ENCODE measurements at places on chromosomes 2 and 18.

- no peak for DNase-seq
These were observed 1919.1 kb upstream of the PIK3C3 start for GRCh38 chr18:40035966-40036365.

GRCh38 chr18:28081516-28081915 is 95.4 kb downstream of the CDH2 start:
- no peak for DNase-seq

- DNase-seq, result peak; percentile 77
These were observed 55.4 kb upstream of the GLI2 start for GRCh38 chr2:120680136-120680761.

DNA sequence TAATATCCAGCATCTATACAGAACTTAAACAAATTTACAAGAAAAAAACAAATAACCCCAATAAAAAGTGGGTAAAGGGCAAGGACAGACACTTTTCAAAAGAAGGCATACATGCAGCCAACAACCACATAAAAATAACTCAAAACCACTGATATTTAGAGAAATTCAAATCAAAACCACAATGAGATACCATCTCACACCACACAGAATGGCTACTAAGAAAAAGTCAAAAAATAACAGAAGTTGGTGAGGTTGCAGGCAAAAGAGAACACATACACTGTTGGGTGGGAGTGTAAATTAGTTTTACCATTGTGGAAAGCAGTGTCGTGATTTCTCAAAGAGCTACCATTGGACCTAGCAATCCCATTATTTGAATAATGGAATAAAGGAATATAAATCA is 1973.9 kb upstream of the LRRTM1 start:
- no peak for DNase-seq

GRCh38 chr2:7358865-7359447 is 441.7 kb downstream of the RNF144A start:
- DNase-seq, result no peak

GRCh38 chr2:11498543-11499034 is 32.6 kb upstream of the E2F6 start:
- peak; percentile 67 for DNase-seq

DNA sequence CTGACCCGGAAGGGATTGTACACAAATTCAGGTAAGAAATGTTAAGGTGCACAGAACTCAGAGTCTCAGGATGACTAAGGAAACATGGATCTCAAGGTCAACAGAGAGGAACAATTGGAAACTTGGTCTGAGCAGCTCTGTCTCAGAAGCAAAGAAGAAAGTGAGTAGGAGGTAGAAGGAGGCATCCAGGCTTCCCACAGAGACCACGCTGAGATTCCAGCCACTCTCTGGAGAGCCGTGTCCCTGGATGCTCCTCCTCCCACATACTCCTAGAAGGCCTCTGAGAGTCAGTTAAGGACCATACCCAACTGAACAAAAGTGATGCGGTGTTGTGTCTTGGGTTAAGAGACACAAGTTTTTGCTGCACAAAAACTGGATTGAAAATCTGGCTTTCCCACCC is 8.6 kb upstream of the PLB1 start:
- DNase-seq, result no peak

GRCh38 chr2:34423301-34423700 is 824.2 kb upstream of the FAM98A start:
- no peak for DNase-seq

DNA sequence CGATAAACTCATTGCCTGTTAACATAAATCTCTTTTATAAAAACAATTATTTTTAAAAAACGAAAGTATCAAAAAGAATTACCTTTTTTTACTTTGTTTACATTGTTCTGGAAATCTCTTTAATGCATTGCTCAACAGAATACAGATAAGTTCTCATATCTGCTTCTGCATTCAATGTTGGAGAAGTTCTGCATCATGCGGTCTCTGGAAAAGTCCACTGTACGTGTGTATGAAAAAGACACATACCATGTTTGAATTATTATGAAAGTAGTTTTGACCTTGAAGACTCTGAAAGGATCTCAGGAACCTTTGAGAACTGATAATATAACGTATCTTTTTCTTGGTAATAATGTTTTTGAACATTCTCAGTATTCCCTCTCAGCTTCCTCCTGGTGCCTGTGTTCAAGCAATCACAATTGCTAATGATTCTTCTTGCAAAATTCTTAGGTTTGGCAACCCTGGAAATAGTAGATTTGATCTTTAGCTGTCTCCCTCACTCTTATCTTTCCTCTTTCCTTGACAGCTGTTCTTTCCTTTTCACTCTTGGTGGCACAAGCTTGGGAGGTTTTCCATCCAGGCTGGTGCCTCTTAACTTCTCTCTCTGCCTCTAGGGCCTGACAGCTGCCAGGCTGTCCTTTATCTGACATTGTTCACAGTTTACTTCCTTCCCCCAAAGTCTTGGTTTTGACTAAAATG is 12.4 kb upstream of the IL1R1 start:
- DNase-seq, result no peak

- no peak for DNase-seq
These were observed 61.8 kb upstream of the CTDP1 start for GRCh38 chr18:79617511-79618500.

GRCh38 chr2:118913131-118913802 is 28.7 kb upstream of the MARCO start:
- DNase-seq, result peak; percentile 25

DNA sequence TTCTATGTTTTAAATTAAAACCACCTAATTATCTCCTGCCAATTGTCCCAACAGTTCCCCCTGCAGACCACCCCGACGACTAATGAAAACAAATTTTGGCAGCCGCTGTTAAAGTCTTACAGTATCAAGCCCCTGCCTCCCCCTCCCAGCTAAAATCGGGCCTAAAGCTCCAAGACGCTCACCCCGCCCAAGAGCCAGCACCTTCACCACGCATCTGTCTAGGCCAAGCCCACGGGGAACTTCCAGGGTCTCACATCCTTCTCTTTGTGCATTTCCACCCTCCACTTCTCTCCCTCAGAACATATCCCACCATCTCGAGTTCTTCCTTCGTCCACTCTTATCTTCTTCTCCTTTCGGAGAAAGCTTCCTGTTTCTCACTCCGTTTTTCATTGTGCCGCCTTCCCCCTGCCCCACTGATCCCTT is 445 bp downstream of the PRPF40A start:
- peak; percentile 32 for DNase-seq

- DNase-seq, result peak; percentile 18
These were observed 100.1 kb downstream of the MYOM1 start for GRCh38 chr18:3119401-3120341.

- no peak for DNase-seq
These were observed 692.4 kb downstream of the CPS1 start for GRCh38 chr2:211248841-211249240.

- DNase-seq, result no peak
These were observed 238.8 kb upstream of the TANK start for GRCh38 chr2:160921386-160921964.

DNA sequence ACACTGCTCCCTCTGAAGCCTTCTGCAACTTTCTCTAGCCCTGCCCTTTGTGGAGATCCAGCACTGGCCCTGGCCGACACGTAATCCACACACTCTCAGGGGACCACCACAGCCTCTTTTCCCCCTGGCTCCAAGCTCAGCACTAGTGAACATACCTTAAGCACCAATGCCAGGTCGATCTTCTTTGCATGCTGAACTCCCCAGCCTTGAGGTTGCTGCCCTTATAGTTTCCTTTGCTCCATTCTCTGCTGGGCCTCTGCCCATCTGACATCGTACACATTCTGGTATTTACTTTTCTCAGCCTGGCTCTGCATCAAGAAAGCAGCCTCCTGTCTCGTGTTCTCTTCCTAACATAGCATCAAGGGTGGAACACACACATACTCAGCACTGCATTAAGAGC is 361.5 kb downstream of the LPIN1 start:
- no peak for DNase-seq

DNA sequence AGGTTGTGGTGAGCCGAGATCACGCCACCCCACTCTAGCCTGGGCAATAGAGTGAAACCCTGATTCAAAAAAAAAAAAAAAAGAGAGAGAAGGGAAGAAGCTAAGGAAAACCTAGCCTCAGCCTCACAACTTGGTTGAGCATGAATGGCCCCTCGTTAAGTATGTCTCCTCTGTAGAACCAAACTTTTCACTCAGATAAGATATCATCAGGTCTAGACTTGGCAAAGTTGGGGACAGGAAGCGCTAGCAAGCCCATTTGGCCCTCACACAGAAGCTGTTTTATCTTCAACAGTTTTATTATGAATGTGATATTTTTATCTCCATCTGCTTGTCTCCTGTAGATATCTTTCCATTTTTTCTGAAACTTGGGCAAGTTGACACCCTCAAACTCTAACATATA is 3.5 kb upstream of the ASXL2 start:
- DNase-seq, result no peak

DNA sequence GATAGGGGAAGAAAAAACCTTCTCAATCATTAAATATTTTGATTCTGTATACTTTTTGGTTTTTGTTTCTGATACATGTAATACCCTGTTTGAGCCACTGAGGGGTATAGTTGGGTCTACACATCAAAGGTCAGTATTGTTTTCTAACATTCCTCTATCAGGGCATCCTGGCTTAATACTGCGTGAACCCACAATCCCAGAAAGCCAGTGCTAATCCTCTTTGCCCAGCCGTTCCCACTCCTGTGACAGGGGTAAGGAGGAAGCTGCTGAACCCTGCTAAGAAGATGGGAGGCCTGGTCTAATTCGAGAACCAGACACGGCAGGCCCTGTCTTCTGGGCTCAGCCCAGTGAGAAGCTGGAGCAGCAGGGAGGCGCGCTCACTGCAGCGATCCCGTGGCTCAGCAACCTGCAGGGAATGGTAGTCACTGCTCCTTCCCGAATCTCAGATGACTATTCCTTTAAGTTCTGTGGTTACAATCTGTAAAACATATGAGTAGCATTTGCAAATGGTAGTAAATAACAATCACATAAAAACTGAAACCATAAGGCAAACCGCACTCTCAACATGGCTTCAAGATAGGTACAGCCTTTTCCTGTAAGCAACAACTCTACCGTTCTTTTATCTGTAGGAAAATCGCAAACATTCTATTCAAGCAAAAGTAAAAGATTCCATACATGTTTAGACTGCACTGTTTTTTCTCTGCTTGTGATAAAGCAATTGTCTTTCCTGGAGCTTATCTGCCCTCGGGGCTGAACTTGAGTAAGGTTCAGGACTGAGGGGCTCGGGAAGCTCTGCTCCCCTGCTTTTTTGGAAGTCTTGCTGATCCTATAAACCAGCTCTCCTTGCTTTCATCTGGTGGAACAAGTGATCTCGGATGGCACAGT is 87.0 kb downstream of the EPB41L3 start:
- DNase-seq, result peak; percentile 12

DNA sequence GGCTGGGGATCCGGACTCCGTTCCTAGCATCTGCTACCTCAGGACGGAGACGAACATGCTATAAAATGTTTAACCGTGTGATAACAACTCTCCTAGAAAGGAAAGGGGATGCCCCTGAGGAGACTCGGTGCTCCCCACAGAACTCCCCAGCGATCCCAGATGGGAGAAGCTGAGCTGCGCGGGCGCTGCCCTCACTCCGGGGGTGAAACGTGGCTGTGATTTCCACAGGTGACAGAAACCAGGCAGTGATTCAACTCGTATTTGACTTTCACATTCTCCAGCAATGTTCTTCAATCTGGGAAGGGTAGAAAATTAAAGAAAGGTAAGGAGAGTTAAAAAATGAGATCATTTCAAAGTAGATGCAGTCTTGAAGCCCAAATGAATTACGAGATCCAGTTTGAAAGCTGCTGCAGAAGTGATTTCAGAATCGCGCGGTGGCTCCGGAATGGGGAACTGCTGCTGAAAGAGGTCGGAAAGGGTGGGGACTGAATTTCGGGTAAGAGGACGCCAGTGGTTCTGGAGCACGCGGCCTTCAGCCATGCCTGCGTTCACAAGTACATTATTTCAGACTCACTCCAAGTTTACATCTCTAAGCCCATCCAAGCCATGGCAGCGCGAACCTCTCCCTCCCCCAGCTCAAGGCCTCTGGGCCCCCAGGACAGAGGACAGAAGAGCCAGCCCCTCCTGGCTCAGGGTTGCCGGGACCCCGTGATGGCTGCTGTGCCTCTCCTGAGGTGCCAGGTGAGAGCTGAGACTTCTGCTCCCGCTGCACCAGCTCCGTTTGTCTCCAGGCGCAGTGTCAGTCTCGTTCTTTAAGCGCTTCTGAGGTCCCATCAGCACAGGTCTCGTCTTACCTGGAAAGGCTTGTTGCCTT is 39.5 kb downstream of the ADNP2 start:
- peak; percentile 5 for DNase-seq

Data from M059J (cell line).